GM12878 (cell line): ENCODE measurements at places on chromosomes 13 and 19.

GRCh38 chr19:10876459-10877240 is 5.3 kb downstream of the CARM1 start:
- DNase-seq, result peak; percentile 79

DNA sequence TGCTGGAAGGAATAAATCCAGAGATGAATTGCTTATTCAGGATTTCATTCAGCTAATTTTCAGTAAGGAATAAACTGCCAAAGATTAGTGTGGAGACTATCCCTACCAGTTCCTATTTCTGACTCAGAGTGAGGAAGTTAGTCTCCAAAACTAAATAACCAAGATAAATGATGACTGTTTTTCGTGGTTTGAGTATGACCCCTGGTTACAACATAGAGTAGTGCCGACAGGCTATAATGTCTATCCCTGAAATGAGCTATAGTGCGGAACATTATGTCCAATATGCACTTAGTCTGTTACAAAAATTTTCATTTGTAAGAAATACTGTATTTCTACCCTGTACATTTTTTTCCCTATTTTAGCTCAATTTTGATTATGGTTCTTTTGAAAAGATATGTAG is 51.4 kb downstream of the NBEA start:
- DNase-seq, result no peak

DNA sequence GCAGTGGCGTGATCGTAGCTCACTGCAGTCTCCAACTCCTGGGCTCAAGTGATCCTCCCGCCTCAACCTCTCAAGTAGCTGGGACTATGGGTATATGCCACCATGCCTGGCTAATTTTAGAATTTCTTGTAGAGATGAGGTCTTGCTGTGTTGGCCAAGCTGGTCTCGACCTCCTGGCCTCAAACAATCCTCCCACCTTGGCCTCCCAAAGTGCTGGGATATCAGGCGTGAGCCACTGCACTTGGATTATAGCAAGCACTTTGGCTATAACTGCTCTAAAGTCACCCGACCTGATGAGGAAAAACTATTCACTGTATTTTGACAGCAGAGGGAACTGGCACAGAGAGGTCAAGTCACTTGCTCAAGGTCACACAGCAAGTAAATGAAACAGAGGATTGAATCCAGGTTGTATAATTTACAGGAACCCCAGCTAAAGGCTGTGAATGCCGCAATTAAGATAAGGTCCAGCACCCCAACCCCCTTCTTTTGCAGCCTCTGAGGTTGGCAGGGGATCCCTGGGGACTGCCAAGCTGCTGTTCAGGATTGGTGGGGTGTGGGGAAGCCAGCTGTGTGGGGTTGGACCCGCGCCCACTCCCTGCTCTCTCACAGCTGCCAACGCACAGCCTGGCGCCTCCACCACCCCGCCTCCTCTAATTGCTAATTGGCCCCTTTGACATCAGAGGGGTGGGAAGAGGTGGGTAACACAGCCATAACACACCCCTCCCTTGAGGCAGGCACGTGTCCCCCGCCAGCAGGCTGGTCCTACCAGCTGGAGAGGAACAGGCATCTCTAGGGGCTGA is 6.0 kb downstream of the TMIGD2 start:
- no peak for DNase-seq

DNA sequence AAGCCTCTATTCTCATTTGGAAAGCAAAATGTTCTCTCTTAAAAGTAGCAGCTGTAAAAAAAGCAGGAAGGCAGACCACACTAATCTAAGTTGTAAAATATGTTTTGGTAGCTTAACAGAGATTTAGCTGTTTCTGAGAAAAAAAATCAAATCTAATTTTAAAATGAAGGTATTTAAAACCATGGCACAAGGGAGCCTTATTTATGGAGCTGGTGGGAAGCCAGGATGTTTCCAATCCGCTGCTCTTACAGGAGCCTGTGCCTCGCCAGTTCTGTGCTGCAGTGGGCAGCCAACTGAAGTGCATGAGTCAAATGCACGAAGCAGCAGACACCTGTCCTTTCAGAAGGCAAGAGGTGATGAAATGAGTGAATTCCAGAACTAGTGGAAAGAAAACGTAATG is 28.2 kb downstream of the GPC6 start:
- no peak for DNase-seq
